Nephron progenitor cell (in vitro differentiated cells): ENCODE measurements at places on chromosomes 2 and 18.

GRCh38 chr18:11976315-11977152 is 4.8 kb upstream of the IMPA2 start:
- H3K27me3 ChIP-seq = peaks cover 4% of the 10 kb centered on the region
- H3K27ac ChIP-seq = peak overlapping the region; percentile 45
- peaks cover 18% of the 10 kb centered on the region for H3K4me1 ChIP-seq
- H3K36me3 ChIP-seq = no peaks in the 10 kb centered on the region
- no peak overlapping the region for H3K4me3 ChIP-seq
- DNase-seq = no peak

DNA sequence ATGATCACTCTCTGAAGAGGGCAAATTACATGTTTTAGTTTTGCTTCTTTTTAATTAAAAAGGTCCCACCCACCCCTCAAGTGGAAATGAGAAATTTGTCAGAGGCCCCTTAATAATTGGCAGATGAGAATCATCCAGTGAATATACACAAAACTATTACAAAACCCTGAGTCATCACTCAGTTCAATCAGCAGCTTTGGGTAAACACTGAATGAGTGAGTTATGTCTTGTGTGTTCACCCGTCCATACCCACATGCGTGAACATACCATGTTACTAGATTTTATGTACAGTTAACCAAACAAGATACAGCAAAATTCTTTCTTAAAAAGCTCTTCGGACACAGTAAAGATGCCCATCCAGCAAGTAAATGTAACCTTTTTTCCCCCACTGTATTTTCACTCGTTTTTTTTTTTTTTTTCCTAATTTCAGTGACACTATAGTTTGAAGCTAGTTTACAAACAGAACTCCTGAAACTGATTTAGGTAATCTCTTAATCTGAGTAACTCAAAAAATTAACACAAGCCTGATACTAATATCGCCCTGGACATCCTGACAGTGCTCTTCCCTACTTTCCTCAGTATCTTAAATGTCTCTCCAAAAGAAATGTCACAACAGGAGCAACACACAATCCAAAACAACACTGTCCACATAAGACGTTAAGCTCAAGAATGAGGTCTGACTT is 1.4 kb downstream of the PSME4 start:
- H3K27ac ChIP-seq = peak overlapping the region; percentile 97
- no peak for DNase-seq
- no peaks in the 10 kb centered on the region for H3K27me3 ChIP-seq
- H3K36me3 ChIP-seq = peaks cover 48% of the 10 kb centered on the region

- DNase-seq = no peak
- no peaks in the 10 kb centered on the region for H3K4me1 ChIP-seq
- no peaks in the 10 kb centered on the region for H3K27me3 ChIP-seq
- H3K4me3 ChIP-seq = no peak overlapping the region
- H3K27ac ChIP-seq = no peak overlapping the region
Observed at GRCh38 chr18:8081872-8082553, 514.9 kb downstream of the PTPRM start.

- no peak overlapping the region for H3K27ac ChIP-seq
- no peak for DNase-seq
- peaks cover 11% of the 10 kb centered on the region for H3K4me1 ChIP-seq
- no peaks in the 10 kb centered on the region for H3K36me3 ChIP-seq
Observed at GRCh38 chr2:54879032-54879431, 155.6 kb downstream of the EML6 start.

DNA sequence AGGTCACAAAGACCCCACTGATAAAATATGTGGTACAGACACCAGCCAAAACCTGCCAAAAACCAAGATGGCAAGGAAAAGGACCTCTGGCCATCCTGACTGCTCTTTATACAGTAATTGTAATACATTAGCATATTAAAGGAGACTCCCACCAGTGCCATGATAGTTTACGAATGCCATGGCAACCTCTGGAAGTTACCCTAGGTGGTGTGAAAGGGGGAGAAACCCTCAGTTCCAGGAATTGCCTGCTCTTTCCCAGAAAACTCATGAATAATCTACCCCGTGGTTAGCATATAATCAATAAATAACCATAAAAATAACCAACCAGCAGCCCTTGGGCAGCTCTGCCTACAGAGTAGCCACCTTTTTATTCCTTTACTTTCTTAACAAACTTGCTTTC is 129.8 kb upstream of the EPB41L3 start:
- no peaks in the 10 kb centered on the region for H3K4me1 ChIP-seq
- H3K27me3 ChIP-seq = peaks cover 8% of the 10 kb centered on the region
- no peak for DNase-seq
- no peaks in the 10 kb centered on the region for H3K36me3 ChIP-seq
- no peak overlapping the region for H3K4me3 ChIP-seq
- no peak overlapping the region for H3K27ac ChIP-seq

- H3K27me3 ChIP-seq = peaks cover 4% of the 10 kb centered on the region
- DNase-seq = no peak
- peaks cover 83% of the 10 kb centered on the region for H3K36me3 ChIP-seq
- H3K4me1 ChIP-seq = peaks cover 25% of the 10 kb centered on the region
- H3K27ac ChIP-seq = peak overlapping the region; percentile 75
Observed at GRCh38 chr2:106147665-106148064, 46.4 kb downstream of the UXS1 start.
